PC-9 (cell line): ENCODE measurements at places on chromosomes 13 and 19. TPM values are rescaled to one million over a fixed set of nuclear protein-coding genes. Genes with fewer than 3 reads are reported as not detected.

DNA sequence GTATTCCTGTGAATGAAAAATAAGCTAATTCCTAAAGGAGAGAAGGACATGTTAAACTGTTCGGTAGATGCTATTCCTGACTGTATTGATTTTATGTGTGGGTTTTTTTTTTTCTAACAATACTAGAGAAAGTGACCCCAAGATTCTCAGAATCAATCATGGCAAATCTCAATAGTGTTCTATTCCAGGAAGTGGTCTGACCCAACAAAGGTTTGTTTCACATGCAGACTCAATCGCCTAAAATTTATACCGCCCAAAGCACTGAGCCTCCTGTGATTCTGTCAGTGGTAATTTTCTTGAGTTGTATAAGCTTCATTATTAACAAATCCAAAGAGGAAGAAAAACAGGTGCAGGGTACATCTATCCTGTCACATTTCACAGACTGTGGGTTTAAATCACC lies 293.7 kb downstream of the SUCLA2 start:
- DNase-seq, result no peak

DNA sequence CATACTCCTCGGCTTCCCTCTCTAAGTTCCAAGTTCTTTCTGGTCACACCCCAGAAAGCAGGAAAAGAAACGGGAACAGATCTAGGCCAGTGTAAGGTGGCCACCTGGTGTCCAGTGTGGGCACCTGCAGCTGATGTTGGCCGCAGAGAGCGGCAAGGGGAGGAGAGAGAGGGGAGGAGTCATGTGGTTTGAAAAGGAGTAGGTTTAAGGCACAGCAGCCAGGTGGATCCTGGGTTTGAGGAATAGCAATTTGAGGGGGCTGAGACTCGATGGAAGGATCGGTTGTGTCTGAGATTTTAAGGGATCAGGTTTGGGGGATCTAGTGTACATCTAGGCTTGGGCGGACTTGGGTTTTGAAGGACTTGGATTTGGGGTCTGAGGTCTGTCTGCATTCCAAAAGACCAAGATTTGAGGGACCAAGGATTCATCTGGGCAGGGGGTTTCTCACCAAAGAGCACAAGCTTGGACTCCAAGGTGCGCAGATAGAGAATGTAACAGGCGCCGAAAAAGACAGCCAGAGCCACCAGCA lies 1.2 kb downstream of the RABAC1 start:
- peak; percentile 84 for DNase-seq

GRCh38 chr19:11291991-11292390 lies 4.0 kb upstream of the TSPAN16 start:
- DNase-seq, result no peak

DNA sequence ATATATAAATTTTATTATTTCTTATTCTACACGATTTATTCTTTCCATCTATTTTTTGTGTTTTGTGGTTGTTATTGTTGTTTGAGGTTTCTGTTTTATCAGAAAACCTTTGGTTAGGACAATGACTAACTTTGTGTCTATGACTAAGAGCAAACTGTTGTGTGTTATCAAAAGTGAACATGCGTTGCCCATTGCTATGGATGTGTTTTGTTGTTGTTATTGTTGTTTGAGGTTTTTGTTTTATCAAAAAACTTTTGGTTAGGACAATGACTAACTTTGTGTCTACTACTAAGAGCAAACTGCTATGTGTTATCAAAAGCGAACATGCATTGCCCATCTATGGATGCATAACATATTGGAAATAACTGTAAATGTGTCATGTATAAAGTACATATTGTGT lies 692.3 kb downstream of the SLITRK1 start:
- DNase-seq, result no peak

Gene CGB8
- 1.0 and 5.3 TPM in 2 replicates for total RNA-seq

Gene ZNF283
- 14.8 and 15.2 TPM in 2 replicates for total RNA-seq

Gene CAMSAP3
- total RNA-seq, result 25.9 and 27.8 TPM in 2 replicates

Gene ARRDC5
- total RNA-seq, result not detected in 2 replicates

Gene PTPRS
- 131 and 183 TPM in 2 replicates for total RNA-seq

Gene TIMM29
- 22.4 and 26.2 TPM in 2 replicates for total RNA-seq

Gene TSHZ3
- not detected in 2 replicates for total RNA-seq
